Stimulated activated CD8-positive, alpha-beta memory T cell treated with anti-CD3 and anti-CD28 coated beads, Interleukin-4, amount 100 ng/mL, for 24 hours (primary cell): ENCODE measurements at places on chromosomes 13 and 19.

DNA sequence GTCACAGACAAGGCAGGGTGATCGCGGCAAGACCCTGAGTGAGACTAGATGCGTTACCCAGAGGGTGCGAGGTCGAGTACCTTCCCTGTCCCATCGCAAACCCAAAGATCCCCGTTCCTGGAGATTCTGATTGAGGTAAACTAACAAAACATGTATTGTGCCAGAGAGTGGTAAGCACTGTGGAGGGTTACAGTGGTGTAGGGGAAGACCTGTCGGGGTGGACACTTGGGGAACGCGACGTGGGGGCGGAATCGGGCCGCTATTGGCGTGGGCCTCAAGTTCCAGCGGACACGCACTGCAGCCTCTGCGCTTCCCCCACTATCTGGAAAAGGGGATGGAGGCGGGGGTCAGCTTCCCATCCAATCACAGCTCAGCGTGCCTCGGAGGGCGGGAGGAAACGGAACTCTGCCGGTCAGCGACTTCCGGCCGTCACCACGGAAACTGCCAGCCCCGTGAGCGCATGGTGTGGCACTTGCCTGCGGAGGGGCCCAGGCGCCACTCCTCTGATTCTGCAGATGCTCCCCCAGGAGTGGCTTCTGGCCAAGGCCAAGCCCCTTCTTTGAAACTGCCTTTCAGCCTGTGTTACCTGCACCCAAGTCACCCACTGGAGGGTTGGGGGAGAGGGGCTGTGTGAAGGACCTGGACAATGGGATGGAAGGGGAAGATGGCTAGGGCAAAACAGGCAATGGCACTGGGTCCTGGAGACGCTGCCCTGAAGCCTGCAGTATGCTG is 1.0 kb upstream of the UBE2M start:
- peak; percentile 75 for DNase-seq

DNA sequence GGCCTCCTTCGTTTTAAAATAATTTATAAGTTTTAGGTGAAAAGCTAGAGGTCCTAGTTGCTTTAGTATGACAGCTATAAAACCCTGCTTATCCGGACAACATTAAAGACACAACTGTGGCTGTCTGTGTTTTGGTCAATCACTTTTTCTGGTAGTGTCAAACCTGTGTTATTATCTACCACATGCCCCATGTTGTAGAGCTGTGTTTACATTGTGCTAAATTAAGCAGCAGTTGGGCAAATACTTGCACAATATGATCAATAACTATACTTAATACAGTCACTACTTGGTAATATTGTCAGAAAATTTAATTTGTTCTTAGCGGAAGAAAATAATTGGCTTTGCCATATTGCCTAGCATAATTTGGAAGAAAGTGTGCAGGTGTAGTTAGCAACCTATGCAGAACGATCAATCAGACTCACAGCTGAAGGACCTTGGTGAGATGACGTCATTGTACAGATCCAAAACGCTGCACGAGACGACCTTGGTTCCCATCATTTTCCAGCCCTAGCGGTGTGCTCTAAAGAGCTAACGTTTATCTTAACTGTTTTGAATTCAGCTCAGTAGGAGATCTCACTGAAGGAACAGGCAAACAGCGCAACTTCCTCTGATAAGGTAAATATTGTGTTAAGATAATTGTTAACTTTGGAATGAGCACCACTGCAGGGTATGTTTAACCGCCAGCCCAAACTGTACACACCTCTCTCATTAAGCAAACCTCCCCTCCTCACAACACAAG is 476.6 kb downstream of the IRS2 start:
- no peak for DNase-seq

- DNase-seq: no peak
These were observed 3.8 kb upstream of the FGF14 start for GRCh38 chr13:102405499-102406100.

DNA sequence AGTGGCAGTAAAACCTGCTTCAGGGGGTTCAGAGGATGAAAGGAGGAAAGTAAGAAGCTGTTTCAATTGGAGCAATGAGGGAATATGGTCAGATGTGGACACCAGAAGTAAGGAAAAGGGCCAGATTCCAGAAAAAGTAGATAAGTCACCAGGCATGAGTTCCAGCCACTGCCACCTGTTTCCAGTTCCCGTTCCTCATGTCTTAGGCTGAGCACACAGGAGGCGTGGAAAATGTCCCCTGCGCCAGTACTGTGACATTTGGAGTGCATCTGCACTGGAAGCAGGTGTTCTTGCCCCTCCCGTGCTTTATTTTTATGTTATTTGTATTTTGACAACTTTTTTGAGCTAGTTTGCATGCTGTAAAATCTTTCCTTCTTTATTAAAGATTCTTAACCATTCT is 25.3 kb downstream of the LMO7 start:
- no peak for DNase-seq

DNA sequence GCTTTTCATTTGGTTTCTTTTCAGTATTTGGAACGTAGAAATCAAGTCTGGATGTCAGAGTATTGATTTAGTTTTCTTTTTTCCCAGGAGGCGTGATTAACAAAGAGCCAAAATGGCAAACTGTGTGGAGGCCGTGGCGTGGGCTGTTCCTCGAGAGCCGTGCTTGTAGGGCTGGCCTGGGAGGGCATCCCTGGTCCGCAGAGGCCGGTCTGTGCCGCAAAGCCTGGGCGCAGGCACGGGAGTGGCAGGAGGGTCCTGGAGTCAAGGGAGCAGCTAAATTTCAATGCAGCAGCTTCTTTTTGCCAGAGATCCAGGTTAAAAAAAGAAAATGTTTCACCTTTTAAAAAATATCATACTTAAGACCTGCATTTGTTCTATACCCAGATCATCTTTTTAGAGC is 13.1 kb upstream of the MCF2L start:
- no peak for DNase-seq

DNA sequence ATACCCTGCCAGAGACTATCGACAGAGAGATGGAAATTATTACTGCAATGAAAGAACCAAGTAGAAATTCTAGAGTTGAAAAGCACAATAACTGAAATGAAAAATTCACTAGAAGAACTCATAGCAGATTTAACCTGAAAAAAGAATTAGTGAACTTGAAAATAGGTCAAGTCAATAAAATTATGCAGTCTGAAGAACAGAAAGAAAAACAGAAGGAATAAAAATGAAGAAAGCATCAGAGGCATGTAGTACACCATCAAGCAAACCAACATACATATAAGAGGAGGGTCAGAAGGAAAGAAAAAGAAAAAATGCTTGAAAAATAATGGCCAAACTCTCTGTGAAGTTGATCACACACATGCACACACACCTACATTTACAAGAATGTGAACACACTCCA is 3.6 kb upstream of the ZNF780B start:
- no peak for DNase-seq

GRCh38 chr13:58343076-58343475 is 711.5 kb downstream of the PCDH17 start:
- no peak for DNase-seq

DNA sequence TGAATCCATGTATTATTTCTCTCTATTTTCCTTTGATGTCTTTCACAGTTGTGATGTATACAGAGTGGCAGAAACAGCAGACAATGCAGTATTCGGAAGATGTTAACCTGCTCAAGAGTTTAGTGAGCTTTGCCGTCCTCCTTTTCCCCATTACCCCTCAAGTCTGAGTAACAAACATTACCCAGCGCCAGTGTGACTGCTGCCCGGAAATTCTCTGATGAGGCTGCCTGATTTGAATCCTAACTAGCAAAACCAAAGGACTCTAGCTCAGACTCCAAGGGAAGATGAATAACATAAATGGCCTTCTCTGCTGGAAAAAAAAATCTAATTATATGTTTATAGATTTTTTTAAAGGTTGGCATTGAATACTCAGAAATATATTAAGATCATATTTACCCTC is 247.3 kb upstream of the SOX21 start:
- no peak for DNase-seq

GRCh38 chr13:60326273-60326672 is 70.7 kb upstream of the TDRD3 start:
- no peak for DNase-seq

DNA sequence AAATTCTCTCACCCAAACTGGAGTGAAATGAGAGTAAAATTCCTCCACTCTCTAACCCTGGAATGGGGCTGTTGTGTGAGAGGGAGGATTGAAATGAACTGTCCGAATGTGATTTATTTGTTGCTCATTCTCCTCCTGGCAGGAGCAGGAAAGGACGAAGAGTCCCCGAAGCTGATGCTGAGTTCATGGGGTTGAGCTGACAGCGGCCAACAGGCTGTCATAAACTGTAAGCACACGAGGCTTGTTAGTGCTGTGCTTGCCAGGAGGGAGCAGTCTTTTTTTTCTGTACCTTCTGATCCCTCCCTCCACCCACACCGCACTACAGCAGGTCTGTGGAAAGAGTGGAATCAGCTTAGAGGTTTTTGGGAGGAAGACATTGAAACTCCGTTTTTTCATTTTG is 33.1 kb upstream of the ZNF331 start:
- DNase-seq: no peak

GRCh38 chr19:51462681-51463080 is 4.4 kb upstream of the SIGLEC8 start:
- DNase-seq: no peak

DNA sequence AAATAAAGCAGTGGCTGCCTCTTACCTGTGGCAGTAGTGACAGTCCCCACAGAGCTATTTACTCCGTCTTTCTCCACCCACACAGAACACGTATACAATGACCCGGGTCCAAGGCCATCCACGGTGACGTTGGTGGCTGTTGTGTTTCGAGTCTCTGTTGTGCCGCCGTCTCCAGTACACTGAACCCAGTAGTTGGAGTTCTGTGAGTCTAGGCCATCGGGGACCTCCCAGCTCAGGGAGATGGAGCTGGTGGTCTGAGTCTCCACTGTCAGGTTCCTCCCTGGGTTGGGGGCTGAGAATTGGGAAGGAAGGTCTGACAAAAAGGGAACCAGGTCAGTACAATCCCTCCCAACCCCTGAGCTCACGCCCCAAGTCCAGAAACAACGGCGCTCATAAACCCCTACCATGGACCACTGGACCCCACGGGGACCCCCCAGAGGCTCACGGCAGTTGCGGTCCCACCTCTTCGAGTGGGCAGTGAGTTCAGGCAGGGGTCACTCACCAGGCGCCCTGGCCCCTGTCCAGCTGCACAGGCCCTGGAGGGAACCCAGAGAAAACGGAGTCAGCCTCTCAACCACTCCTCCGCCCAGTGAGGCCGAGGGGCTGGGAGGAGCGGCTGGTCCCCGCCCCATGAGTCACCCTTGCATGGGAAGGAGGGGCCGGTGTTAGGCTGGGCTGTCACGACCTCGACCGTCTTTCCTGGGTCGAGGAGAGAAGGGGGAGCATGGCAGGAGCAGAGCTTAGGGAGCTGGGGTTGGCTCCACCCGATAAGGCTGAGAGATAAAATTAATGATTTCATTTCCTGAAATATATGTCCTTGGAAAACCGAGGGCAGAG is 2.4 kb downstream of the PTPRH start:
- DNase-seq: peak; percentile 40

GRCh38 chr13:33244907-33245287 is 40.7 kb downstream of the STARD13 start:
- DNase-seq: no peak

- no peak for DNase-seq
These were observed 48.1 kb upstream of the FARP1 start for GRCh38 chr13:98094678-98095266.

GRCh38 chr19:45640849-45641273 is 1.7 kb upstream of the EML2 start:
- peak; percentile 22 for DNase-seq

DNA sequence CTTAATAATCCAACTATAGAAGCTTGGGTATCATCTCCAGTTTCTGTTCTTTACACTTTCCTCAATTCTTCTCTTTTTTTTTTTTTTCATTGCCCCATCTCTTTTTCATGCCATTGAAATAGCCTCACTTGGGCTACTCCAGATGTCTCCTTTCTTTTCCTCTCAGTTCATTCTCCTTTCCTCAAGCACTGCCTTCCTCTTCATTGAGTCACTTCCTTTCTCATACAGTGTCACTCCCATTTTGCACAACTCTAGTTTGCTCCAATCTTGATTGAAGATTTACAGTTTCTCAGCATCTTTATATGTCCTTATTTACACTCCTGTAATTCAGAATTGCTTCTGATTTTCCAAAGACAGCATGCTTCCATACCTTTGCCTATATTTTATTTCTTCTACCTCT is 61.3 kb downstream of the IPO5 start:
- DNase-seq: no peak

GRCh38 chr13:102587916-102588315 is 8.9 kb upstream of the TPP2 start:
- no peak for DNase-seq

DNA sequence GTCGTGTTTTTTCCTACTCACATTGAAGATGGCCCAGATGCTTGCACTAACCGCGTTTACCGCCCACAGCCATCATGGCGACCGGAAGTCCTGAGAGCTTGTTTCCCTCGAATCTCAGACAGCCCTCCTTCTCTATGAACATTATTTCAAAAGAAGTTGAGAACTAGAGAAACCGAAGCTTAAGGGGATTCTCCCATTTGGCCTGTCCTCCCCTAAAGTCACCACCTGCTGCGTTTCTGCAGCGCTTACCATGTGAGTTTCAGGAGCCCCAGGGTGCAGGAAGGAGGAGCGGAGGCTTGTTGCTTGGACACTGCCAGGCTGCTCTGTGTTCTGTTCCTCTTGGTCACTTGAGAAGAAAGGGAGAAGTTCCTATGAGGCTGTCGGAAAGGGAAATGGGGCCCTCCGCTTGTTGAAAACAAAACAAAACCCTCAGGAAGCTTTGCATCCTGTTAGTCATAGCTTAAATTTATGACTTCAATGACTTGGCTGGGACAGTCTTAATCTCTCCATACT is 6.2 kb downstream of the CARD8 start:
- peak; percentile 69 for DNase-seq

DNA sequence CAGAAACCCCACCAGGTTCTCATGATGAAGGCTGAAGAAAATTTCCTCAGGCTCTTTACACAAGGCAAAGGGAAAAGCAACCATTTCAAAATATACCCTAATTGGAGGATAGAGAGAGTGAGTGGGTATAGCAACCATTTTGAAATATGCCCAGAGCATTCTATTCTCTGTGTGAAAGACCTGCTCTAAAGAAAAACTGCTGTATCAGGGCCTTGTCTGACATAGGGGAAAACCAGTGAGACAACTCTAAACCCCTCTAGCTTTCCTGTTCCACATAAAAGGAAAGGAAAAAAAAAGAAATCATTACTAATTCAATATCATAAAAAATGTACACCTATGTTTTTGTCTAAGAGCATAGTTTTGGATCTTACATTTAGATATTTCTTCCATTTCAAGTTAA is 42.3 kb downstream of the TPTE2 start:
- no peak for DNase-seq

GRCh38 chr19:18607226-18608101 is 865 bp upstream of the CRLF1 start:
- no peak for DNase-seq

- no peak for DNase-seq
These were observed 187.7 kb downstream of the DCT start for GRCh38 chr13:94291631-94292322.

DNA sequence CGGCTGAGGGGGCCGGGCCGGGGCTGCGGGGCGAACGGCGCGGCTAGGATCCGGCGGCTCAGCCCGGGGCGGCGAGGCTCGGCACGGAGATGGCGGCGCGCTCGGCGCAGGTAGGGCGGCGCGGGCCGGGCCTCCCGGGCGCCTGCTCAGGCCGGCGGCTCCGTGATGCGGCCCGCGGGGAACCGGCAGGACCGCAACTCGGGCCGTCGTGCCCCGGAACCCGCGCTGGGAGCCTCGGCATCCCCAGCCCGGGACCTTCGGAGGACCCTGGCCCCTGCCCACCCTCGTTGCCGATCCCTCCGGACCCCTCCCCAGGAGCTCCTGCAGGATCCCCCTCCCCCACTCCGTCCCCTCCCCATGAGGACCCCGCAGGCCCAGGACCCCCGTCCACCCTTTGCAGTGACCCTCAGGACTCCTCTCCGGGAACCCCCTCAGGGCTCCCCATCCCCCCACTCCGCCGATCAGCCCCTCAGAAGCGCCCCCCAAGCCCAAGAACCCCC is 304 bp downstream of the EVI5L start:
- no peak for DNase-seq
